ENCODE measurements at places on chromosomes 3 and 15.
A peak's percentile ranks its signal among the peaks of the same experiment; 100 is the strongest.

DNA sequence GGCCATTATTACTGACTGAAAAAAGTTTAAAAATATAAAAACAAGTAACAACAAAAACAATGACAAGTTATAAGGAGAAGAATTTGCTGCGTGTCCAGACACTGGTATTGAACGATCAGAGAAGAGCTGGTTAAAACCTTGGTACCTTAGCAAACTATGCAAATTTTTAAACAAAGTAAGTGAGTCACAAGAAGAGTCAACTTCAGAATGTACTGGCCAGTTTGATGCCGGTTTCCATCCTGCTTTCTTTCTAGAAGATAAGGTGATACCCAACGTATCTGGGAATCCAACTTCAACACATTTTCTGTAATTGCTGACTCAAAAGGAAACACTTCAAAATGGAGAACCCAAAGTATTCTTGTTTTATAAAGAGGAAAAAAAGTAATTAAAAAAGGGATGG is 49.8 kb downstream of the RUBCN start:
- no peak for DNase-seq

- DNase-seq: no peak
Measured at GRCh38 chr3:129445471-129445870, 5.4 kb downstream of the IFT122 start.

DNA sequence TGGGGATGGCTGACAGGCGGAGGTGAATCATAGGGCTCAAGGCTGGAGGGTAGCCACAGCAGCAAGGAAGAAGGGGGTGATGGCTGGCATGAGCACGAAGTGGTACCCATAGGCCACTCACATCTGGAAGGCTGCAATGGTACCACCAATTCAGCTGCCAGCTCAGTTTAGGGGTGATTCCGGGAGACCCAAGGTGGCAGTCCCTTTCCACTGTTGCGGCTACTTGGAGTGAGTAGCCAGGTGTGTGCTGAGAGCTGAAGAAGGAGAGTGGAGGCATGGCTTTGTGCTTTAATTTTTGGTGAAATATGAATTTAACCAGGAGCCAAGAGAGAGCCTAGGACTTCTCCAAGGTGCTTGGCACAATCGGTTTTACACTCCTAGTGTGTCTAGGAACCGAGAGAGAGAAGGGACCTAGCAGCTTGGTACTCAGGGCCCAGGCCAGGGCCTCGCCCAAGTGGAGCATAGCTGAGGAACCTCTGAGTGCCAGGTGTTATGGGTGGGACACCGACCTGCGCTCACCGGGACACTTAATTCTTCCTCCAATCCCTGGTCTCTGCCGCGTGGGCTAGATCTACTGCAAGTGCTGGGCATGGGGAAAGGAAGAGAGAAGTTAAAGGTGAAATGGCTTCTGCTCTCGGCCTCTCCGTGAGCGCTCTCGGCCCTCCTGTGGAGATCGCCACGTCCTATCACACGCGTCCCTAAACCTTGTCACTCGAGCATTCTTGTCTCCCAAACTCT is 32.2 kb upstream of the POLG start:
- DNase-seq: no peak

- DNase-seq: no peak
Measured at GRCh38 chr15:29270169-29270955, 740 bp upstream of the NSMCE3 start.

GRCh38 chr3:197753263-197753662 is 3.6 kb downstream of the FYTTD1 start:
- DNase-seq: no peak

DNA sequence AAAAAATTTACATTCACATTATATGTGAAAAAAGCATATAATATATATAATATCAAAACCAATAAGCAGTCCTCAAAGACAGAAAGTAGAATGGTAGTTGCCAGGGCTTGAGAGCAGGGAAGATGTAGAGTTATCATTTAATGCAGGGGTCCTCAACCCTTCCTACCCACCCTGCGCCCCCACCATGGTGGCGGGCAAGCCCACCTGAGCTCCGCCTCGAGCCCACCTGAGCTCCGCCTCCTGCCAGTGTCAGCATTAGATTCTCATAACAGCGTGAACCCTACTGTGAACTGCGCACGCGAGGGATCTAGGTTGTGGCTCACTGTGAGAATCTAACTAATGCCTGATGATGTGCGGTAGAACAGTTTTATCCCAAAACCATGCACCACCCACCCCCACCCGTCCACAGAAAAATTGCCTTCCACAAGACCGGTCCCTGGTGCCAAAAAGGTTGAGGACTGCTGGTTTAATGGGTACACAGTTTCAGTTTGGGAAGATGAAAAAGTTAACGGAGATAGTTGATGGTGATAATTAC is 3.0 kb downstream of the TRIM59 start:
- no peak for DNase-seq

DNA sequence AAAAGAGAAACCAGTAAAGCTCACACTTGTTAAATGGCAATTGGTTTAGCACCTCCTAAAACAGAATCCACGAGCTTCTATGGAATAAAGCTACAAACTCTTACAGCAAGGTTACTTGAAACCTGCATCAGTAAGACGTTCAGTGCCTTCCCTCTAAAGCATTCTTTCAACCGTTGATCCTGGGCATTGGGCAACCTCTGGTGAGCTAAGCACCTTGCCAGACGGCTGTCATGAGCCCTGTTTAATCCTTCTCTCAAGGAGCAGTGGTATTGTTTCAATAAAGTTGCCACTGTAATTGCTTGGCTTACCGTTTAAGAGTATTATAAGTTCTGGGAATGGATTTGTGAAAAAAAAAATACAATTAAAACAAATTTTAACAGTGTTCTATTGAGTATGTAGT is 75.0 kb downstream of the COL8A1 start:
- no peak for DNase-seq

DNA sequence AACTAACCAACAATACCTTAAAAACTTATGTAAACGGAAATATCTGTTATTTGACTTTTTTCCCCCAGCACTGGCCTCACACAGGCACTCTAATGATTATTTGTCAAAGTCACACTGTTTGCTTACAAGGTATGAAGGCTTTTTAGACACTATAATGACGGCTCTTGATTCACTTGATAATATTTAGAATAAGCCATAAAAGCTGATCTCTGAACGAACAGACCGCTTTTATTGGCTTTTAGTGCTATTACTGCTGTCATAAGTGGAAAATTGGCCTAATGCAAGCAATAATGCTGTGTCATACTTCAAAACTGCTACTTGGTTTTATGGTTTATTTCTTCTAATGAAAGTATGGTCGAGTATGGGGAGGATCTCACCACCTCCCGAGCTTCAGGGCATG is 35.1 kb downstream of the MDFIC2 start:
- DNase-seq: no peak

DNA sequence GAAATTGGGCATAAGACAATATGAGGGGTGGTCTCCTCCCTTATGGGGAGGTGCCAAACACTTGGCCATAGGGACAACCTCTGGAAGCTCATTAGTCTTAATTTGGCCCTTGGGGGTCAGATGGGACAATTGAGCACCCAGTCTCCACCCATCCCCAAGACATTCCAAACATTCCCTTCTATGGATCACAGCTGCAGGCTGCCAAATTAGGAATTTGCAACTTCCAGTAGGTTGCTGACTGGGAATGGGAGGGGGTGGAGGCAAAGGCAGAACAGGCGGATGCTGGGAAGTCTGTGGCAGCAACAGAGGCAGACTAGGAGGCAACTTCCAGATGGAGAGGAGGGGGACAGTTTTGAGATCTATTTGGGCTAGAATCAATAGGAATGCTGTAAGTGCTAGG is 1.4 kb upstream of the PDHB start:
- DNase-seq: no peak

DNA sequence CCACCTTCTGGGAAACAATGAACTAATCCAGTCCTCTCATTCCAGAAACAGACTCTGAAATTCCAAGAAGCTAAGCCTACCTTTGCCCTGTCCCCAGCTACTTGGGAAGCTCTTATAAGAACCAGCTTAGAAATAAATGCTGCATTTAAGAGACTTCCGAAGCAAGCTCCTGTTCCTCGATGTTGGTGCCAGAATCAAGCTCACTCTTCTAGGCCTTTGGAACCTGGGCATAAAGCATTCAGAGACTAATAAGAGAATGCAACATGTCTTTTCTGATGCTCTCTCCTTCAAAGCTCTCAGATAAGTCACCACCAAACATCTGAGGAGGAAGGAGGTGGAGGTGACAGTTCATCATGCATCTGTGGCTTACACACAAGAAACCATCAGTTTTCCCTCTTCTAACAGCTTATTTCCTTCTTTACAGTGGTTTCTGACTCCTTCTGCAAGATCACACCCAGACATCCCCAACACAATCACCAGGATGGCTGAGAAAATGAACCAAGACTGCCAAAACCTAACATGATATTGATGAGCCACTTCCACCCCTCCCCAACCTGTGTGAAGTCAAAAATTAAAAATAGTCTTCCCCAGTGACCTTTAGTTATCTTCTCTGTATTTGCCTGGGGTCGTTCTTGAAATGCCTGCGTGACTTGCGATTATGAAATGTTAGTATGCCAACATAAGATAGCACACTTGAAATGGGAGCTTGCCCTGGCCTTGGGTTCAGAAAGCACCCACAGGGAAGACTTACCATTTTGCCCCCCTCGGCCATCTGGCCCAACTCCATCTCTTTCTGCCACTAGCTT is 11.5 kb downstream of the ARHGEF3 start:
- no peak for DNase-seq

DNA sequence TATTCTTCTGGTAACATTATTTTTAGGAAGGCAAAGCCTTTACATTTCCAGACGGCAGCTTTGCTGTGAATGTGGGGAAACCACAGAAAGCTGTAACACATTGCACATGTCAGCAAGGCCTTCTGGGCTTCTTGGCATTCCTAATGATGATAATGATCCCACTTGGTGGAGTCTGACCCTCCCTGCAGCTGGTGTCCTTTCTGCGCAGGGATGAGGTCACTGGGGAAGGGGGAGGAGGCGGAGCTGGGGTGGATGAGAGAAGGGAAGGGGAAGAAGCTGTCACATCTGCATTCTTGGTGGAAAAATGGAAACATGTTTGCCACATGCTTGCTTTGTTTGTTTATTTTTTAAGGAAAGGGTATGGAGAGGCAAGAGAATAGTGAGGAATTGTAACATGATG is 68.6 kb downstream of the FILIP1L start:
- no peak for DNase-seq

DNA sequence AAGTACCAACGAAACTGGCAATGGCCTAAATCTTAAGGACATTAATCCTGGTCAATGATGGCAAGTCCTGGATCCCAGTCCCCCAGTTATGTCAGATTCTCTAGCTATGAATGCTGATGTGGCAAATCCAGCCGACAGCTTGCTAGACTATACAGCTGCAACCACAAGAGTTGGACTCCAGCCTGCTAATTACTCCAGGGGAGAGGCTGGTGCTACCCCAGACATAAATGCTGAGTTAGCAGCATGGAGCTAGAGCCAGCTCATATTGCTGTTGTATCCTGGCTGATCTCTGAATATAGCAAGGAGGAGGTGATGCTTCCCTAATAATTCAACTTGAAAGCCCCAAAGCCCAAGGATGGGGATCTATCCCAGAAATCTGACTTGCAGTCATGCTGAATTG is 207.1 kb downstream of the LRRN1 start:
- DNase-seq: no peak

DNA sequence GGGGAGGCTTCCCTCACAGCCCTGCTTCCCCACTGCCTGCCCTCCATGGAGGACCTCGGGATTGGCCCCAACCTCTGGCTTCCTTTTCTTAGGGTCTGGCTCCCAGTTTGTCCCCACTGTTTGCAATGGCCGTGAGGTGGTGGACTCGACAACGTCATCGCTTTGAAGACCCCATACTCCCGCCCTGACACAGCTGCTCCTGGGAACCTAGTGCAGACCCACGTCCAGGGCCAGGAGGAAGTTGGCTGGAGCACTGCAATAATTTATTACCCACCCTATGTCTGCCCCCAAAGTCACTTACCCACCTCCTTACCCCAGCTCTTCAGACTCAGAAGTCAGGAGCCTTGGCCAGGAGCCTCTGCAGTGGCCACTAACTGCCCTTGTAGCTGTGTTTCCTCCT is 11.1 kb downstream of the GRM2 start:
- no peak for DNase-seq

DNA sequence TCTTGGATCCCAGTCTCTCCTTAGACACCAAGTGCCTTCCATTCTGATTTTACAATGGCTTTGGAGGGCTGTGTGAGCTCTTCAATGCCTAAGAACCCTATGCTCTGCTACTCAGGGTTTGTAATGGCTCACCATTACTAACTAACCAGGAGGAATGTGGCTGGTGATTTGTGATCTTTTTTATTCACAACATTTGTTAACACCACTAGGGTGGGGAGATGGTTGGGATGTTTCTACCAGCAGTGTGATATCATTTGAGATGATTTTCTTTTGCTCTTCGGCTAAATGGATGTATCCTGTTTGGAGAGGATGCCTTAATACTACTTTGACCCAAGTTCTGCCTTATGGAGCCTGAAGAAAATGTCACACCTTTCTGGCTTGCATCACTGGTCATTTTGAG is 226.9 kb downstream of the MFSD1 start:
- DNase-seq: no peak

- no peak for DNase-seq
Measured at GRCh38 chr3:182879031-182879611, 85.8 kb downstream of the ATP11B start.

GRCh38 chr3:49248840-49249227 is 28.2 kb downstream of the C3orf62 start:
- DNase-seq: no peak

DNA sequence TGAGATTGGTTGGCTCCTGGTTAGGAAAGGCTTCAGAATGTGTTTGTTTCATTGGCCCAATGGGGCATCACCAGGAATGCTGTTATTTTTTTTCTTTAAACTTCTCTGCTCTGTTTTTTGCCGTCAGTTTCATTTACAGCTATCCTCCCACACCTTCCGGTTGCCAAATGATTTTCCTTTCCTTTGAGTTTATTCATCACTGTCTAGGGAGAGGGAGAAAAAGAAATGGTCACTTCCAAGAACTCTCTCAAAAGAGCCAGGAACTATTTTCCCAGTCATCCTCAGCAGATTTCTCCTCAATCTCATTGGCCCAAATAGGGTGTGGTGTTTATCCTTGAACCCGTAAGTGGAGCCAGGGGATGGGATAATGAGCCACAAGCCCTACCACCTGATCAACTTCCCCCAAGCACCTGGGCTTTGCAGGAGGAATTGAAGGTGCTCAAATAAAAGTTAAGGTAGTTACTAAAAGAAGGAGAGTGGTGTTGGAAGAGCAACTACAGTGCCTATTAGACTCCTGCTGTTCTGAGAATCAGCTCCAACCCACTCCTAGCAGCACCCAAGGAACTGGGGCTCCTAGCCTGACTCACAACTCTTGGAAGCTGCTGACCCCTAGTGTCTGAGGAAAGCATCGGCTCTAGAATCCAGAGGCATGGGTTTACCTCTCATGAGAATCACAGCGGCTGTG is 183.8 kb upstream of the IL12A start:
- peak; percentile 75 for DNase-seq
